ENCODE measurements at places on chromosomes 6 and 20.

- DNase-seq = no peak
Measured at GRCh38 chr20:8749986-8750385, 318.9 kb upstream of the PLCB4 start.

DNA sequence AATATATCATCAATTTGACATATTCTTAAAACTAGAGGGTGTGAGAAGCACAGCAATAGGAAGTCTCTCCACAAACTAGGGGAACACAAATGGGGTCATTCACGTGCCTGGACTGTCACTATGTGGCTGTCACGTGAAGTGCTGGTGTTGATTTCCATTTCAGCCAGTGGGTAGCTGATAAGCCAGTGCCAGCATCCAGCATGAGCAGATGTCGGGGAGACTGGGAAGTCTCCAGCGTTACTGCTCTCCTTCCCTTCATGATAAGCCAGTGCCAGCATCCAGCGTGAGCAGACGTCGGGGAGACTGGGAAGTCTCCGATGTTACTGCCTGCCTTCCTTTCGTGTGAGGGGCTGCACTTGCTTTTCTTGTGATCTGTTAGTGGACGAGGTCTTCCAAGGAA, 5.6 kb upstream of the SLC17A9 start:
- no peak for DNase-seq

DNA sequence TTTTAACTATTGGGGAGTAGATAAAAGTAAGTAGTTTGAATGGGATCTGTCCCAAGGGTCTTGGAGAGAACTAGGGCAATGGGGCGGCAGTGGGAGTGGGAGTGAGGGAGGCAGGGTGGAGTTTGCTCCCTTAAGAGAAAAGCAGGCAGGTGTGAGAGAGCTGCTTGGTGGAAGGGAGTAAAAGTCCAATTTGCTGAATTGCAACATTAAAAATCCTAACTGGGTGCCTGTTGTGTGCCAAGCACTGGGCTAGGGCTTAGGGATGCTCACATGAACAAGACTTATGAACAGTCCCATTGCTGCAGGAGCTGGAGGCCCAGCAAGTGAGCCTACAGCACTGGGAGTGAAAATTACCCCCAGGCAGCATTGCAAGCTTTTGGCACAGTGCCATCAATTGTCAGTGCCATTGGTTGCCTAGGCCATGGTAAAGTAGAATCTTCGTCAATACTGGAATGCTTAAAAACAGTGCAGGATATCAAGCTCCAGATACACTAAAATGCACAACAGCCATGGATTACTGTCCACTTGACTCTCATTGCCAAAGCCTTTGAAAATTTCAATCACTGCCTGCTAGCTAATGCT, 277.7 kb upstream of the JARID2 start:
- no peak for DNase-seq

DNA sequence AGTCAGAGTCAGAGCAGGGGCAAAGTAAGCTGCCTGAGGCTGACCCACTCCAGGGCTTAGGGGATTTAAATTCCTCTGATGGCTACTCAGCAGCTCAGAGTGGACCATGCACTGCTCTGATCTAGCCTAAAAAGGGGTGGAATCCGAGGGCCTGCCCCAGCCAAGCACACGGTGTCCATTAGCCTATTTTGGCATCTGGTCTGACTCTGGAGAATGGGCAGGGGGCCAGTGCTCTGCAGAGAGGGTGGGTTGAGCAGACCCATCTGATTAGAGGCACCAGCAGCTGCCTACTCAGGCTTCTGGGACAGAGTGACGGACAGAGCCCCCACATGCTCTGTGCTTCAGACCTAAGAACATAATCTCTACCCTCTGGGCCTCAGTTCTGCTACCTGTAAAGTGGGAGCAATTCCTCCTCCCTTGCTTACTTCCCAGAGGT, 25.9 kb upstream of the TGM2 start:
- no peak for DNase-seq

GRCh38 chr20:39632176-39632575, 670.0 kb downstream of the DHX35 start:
- DNase-seq = no peak

GRCh38 chr6:137808191-137808590, 58.9 kb upstream of the TNFAIP3 start:
- DNase-seq = no peak

DNA sequence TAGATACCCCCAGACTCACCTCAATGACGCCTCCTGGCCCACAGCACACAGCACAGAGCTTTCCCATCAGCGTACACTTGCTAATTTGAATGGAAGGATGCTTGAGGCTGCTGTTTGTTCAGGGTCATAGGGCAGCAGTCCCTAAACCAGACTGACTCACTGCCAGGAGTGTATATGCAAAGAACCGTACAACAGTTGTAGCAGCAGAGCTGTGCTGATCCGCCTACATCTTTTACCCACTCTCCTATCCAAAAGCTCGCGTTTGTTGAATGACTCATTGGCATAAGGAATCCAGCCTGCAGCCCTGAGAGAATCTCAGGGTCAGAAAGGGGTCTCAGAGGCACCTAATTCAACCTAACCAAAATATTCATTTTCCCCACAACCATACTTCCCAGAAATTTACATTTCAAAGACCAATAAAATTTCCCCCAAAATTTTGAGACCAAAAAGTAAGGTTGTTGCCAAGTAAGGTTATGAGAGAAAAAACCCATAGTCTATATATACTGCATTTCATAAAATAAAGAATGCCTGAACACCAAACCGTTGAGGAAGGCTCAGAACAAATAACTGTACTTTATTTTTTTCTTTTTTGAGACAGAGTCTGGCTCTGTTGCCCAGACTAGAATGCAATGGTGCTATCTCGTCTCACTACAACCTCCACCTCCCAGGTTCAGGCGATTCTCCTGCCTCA, 35.3 kb upstream of the CCND3 start:
- DNase-seq = no peak

GRCh38 chr6:73932866-73933265, 236.9 kb downstream of the CD109 start:
- DNase-seq = no peak

GRCh38 chr20:20499439-20499838, 131.5 kb downstream of the INSM1 start:
- DNase-seq = no peak

GRCh38 chr20:56574531-56575142, 41.6 kb downstream of the FAM209B start:
- DNase-seq = no peak

DNA sequence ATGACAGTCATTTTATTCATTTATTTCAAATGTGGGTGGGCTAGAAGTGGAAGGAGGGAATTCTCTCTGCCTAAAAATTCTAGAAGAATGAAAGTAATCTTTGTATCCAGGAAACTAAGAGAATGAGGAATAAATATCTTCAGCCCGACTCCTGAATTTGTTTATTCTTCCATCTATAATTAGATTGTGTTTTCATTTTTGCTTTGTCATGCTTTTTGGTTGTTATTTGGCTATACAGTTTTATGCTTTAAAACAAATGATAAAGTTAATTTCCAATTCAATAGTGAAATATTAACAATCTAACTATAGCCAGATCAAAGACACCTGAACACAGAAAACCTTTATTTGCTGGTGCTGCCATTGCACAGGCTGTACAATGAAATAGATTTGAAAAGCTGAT, 521.3 kb downstream of the KIF16B start:
- DNase-seq = no peak

- no peak for DNase-seq
Measured at GRCh38 chr20:44247586-44248409, 690 bp downstream of the GDAP1L1 start.

DNA sequence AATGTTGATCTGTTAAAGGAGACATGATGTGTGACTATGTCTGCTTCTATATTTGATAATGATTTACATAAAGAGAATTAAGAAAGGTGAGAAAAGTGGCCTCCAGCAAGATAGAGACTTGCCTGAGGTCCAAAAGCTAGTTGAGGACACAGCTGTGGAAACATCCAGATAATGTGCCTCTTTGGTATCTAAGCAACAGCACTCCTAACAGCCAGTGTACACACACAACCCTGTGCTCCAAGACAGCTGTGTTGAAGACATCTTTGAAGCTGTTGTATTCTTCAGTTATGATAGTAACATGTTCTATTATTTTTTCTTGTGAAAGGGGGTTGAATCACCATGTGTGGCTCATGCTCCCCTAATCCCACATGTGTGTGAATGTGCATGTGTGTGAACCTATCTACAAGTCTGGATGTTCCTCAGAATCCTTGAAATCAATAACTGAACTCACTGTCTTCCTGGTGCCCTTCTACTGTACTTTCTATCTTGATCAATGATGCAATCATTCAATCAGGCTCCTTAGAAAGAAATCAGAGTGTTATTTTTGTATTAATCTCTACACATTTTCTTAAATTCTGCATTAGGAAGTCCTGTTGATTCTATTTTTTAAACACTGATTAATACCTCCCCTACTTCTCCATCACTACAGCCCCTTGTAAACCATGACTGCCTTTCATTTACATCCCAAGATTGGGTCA, 116.7 kb upstream of the SSTR4 start:
- no peak for DNase-seq

GRCh38 chr6:112041535-112041934, 12.4 kb upstream of the CCN6 start:
- DNase-seq = no peak

DNA sequence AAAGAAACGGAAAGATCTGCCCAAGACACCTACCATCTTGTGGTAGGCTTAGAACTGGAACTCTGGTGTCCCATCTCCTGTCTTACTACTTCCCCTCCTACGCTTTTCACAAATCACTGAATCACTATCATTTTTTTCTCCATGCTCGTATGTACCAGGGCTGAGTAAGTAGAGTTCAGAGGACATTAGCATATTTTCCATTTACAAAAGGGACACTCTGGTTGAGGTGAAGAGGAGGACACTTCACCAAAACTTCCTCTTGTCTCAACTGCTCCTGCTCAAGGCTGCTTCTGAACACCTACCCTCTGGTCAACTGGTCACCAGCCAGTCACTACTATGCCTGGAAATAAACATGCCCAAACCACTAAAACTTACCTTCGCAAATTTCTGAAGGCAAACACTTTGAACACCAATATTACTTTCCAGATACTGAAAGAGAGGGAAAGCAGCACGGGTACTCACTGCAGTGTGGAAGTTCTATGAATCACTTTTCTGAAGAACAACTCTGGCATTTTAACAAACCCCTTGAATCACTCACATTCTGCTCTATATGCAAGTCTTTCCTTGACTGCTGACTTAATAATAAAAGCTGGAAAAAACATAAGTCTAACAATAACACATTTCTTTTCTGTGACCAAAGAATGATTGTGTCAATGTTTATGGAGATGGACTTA, 123.3 kb downstream of the INSM1 start:
- no peak for DNase-seq
